ENCODE measurements at places on chromosomes 12 and 14.

GRCh38 chr14:35401422-35402265, 2.9 kb downstream of the NFKBIA start:
- no peak for DNase-seq

- DNase-seq, result no peak
Measured at GRCh38 chr12:46547421-46548354, 175.1 kb upstream of the SLC38A2 start.

GRCh38 chr12:45010059-45010458, 40.8 kb downstream of the DBX2 start:
- no peak for DNase-seq

DNA sequence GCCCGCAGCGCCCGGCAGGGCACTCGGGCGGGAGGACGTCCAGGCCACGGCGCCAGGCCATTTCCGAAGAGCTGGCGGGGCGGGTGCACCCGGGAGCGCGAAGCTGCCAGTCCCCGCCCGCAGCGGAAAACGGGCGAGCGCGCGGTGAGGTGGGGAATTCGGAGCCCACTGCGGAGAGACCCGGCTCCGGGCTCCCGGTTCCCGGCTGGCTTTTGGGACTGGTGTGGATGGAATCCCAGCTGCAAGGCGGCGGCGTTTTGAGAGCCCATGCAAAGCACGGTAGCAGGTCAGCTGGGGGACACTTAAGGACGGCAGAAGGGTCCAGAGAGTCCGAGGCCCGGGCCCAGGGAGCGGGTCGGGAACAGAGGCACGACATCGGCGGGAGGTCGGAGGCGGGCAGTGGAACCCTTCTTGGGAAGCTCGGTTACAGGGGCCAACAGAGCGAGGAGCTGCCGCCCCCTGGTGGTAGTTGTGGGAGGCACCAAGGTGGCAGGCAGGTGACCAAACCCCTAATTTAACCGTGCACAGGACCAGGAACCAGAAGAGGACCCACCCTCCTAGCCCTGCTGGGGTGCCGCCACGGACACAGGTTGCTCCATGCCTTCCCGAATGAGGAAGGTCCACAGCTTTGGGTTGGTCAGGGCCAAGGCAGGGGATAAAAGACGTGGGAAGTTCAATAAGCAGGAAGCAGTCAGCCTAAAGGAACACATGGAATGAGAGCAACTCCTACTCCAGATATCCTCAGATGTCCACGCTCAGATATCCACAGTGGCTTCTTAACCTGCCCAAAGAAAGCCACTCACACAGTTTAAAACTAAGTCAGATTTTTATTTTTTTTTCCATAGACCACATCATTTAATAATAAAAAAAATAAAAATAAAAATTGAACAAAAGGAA, 685 bp upstream of the CDH24 start:
- DNase-seq, result peak; percentile 58

DNA sequence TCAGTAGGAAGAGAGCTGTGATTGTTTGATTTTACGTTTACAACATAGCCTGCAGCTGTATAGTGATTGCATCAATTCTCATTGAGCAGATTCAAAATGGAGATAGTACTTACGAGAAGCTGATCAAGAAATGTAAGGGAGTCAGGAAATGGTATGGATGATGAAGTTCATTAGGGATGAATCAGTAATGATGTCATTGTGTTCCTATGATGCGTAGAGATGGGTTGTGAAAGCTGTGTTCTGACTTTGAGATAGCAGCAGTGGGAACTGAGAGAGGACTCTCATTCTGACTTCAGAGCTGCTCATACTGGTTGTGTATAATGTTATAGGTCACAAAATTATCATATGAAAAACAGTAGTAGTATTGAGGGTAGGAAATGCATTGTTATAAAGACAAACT, 44.0 kb downstream of the TTLL5 start:
- DNase-seq, result no peak

DNA sequence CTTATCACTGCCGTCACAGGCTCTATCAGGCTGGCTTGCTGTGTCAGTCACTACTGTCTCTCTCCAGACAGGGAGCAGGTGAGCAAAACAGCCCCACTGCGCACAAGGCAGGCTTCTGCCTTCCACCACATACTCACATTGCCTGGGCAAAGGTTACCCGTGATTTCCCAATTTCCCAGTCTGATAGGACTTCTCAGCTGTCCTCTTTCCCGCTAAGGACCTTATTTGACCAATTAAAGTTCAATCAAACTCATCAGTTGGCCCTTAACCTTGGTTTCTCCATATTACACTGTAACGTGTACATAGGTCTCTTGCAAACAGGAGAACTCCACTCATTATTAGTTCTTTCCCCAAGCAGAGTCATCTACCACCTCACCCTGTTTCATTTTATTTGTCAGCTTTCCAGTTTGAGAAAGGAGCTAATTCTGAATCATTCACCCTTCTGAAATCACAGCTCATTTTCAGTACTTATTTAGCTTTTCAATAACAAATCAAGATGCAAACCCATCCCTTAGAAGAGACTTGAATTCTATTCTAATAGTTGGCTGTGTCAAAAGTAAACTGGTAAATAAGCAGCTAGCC, 170.8 kb downstream of the ESR2 start:
- no peak for DNase-seq

DNA sequence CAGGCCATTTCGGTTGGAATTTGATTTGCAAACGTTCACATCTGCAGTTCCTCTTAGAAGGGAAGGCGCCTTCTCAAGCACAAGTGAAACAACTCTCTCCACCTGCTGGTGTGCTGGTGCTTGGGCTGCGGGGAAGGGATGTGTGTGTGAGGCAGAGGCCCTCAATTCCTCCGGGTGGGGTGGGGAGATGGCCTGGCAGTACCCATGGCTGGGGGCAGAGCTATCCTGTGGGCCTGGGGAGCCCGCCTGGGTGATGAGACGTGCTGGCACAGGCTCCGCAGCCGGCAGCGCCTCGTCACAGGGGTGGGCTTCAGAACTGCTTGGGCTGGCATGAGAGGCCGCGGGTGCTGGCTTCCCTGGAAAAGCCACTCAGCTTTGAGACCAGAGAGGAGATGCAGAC, 28.9 kb upstream of the TDRD9 start:
- DNase-seq, result no peak

GRCh38 chr14:51431033-51431709, 191.1 kb downstream of the TMX1 start:
- no peak for DNase-seq

GRCh38 chr14:54809767-54810166, 92.9 kb downstream of the GCH1 start:
- DNase-seq, result no peak

DNA sequence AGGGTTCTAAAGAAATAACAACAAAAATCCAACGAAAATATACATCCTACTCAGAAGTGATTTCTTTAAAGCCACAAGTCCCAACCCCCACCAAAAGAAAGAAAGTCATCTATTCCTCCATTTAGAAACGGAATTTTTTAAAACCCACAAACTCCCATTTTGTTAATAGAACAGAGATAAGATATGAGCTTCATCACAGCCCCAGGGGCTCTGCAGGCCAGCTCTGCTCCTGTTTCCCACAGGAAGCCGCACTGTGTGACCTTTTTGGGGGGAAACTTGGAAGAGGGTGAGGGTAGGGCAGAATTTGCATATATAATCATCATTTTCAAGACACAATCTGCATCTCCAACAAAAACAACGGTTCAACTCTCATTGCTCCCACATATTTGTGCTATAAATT, 2.8 kb downstream of the FBXL14 start:
- no peak for DNase-seq

DNA sequence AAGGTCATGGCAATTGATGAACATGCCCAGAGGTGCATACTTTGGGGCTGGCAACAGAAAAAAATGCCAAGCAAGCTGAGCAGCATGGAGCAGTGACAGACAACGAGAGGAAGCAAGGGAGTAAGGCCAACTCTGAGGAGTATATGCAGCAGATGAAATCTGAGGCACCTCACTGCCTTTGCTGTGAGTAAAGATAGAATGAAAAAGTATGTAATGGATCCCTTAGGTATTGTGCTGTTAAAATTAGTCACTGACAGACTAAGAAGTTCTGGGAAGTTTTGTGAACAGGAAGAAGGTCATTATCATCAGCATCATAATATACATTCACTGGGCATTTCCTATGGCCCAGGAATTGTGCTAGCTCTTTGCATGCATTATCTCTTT, 269.9 kb downstream of the DUSP6 start:
- DNase-seq, result no peak

GRCh38 chr14:103273145-103273744, 60.8 kb upstream of the EIF5 start:
- no peak for DNase-seq

DNA sequence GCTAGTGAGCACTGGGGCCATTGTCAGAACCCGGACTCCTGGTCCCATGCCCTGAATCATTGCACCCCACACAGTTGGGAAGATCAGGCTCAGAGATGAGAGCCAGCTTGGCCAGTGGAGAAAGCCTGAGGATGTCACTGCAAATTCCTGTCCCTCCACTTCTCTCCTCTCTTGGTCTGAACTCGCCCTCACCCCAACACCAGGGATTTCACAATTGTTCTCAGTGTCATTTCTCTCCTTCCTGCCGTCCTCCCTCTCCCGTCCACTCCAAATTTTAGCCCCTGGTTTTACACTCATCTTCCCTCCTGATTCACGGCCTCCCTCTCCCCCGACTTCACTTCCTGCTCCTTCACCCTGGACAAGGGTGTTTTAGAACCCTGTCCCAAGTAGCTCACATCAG, 11.1 kb downstream of the KRT75 start:
- DNase-seq, result no peak

GRCh38 chr14:37597538-37597913, 2.1 kb downstream of the TTC6 start:
- DNase-seq, result no peak

- DNase-seq, result peak; percentile 31
Measured at GRCh38 chr12:97308576-97309198, 153.9 kb upstream of the RMST start.

DNA sequence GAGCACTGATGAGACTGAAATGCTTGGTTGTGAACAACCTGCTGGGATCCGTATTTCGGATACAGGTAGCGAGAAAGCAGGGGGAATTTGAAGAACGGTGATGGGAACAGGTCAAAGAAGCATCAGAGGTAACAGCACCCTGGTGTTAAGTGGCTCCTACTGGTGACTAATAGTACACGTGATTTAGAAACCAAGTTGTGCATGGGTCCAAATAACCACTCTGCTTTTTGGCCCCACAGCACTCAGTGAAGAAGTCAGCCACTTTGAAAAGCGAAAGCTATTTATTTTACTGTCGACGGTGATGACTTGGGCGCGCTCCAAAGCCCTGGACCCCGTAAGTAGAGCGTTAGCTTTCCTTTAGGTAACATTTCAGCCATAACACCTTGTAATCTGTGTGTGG, 16.7 kb downstream of the AK7 start:
- no peak for DNase-seq

Data from brain microvascular endothelial cell (primary cell).